CD4-positive, alpha-beta T cell treated with Interleukin-17A for 1 hour (primary cell): ENCODE measurements at places on chromosomes 12 and 14.

GRCh38 chr14:51453869-51454268, 197.8 kb upstream of the FRMD6 start:
- no peak for DNase-seq

- no peak for DNase-seq
Observed at GRCh38 chr12:131699434-131699833, 11.5 kb upstream of the SFSWAP start.

DNA sequence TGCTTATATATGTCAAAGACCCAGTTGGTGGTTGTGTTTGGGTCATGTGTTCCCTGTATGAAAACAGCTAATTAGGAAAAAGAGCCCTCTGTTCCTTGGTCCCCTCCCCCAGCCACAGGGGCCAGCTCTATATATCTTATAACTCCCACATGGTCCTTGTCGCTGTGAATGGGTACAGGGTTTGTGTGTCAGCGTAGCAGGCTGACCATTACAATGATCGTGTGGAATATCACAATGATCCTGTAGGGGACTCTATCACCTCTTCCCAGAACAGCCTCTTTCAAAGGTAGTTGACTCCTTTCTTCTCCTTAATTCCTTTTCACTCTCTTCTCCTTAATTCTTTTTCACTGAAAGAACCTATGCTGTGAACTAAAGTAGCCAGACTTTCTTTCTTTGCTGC, 51.6 kb upstream of the RIC8B start:
- no peak for DNase-seq

GRCh38 chr12:62260733-62261683, 804 bp downstream of the USP15 start:
- peak; percentile 81 for DNase-seq

GRCh38 chr12:116784238-116784612, 46.1 kb downstream of the RNFT2 start:
- no peak for DNase-seq

- DNase-seq = peak; percentile 78
Observed at GRCh38 chr14:99252940-99253868, 18.8 kb downstream of the BCL11B start.
